ENCODE measurements at places on chromosomes 1 and 21. TPM values are rescaled to one million over a fixed set of nuclear protein-coding genes. Genes with fewer than 3 reads are reported as not detected.

The COL8A2 gene
- 0.09 TPM for total RNA-seq

The HPCA gene
- 0.45 TPM for total RNA-seq

The HSF2BP gene
- 1.4 TPM for total RNA-seq

The RAD54L gene
- total RNA-seq = 12.1 TPM

The SLAMF9 gene
- total RNA-seq = 0.22 TPM

The LAMC2 gene
- total RNA-seq = 29.6 TPM

The PLA2G4A gene
- 12.5 TPM for total RNA-seq

The LAD1 gene
- total RNA-seq = 0.69 TPM

Measured in A549 treated with CpdA at 1 μM for 4 hours (cell line).